ENCODE measurements at places on chromosomes 16 and 17.

- no peak for DNase-seq
Observed at GRCh38 chr16:56613706-56614105, 5.3 kb downstream of the MT2A start.

- DNase-seq, result peak; percentile 80
Observed at GRCh38 chr17:77429969-77430752, 289.4 kb downstream of the SEC14L1 start.

GRCh38 chr17:80899402-80900268 is 92.0 kb upstream of the CHMP6 start:
- DNase-seq, result no peak

GRCh38 chr17:72977771-72978417 is 114.6 kb downstream of the SLC39A11 start:
- DNase-seq, result no peak

- no peak for DNase-seq
Observed at GRCh38 chr17:10234033-10234432, 35.6 kb upstream of the GAS7 start.

DNA sequence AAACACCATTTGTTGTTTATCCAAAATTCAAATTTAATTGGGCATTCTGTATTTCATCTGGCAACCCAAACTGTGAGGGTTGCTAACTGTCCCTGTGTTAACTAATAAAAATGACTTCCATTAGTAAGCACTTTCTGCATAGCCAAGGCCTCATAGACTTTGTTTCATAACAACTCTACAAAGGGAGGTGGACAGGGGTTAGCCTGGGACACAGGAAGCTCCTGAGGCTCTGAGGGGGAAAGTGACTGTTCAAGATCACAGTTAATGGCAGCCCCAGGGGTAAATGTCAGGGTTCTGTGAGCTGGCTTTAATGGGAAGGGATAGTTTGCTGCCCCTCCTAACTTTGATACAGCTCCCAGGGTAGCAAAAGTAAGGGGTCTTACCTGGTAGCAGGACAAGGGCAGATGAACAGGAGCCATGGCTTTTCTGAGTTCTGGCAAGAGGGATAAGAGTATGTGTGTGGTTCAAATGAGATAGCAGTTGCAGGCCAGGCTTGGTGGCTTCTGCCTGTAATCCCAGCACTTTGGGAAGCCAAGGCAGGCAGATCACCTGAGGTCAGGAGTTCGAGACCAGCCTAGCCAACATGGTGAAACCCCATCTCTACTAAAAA is 2.2 kb downstream of the HEATR9 start:
- DNase-seq, result no peak

- peak; percentile 85 for DNase-seq
Observed at GRCh38 chr16:67399218-67399733, 6.0 kb upstream of the TPPP3 start.

- no peak for DNase-seq
Observed at GRCh38 chr17:43660816-43661493, 767 bp downstream of the MEOX1 start.

- no peak for DNase-seq
Observed at GRCh38 chr17:47850692-47851573, at the start of gene SP6. TSS of gene SP6 (minus strand) at chr17:47851163. CDS start at chr17:47848429, 2,734 bp downstream.

DNA sequence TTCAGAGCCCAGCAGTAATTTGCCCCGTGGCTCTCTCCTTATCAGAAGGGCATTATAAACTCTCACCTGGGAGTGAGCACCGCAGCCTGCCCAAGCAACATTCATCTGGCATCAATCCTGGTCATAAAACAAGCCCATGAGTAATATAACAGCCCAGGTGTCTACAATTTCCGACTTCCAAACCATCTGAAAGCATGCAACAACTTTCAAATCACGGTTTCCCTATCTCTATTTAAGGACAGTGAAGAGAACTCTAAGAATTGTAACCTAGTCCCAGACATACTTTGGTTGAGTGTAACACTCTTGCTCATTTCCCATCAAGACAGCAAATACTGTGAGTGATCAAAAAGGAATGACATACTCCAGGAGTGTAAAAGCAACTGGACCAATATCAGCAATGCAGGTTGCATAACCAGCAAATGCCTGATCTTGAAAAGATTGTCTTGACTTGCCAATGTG is 487.4 kb upstream of the SOX9 start:
- no peak for DNase-seq

DNA sequence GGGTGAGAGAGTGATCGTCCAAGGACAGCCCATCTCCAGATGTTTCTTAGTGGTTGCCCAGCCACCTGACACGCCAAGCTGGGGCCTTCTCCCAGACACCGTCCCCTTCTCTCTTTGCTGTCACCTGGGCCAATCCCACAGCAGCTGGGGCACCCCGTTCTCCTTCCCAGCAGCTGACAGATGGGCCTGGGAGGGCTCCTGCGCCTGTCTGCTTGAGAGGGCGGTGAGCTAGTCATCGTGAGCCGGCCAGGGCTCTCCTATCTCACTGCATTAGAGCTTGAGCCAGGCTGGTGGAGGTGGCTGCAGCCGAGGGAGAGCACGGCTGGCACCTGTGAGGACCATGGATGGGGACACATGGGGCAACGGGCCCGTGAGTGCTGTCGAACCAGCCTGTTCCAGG is 41.2 kb downstream of the RAB11FIP3 start:
- no peak for DNase-seq

DNA sequence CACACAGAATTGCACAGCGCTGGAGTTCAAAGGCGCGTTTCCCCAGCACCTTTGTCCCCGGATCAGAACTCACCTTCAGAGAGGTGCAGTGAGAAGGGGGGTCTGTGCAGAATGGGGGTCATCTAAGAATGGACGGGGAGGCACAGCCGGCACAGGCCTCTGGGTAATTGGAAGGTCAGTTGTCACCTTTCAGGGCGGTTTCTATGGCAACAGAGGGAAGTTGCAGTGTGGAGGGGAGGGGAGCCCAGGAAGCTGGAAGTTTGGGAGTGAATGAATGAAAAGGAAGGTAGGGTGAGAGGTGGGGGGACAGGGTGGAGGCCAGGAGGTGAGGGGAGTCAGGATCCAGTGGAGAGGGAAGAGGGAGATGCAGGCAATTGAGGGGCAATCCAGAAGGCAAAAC is 12.4 kb upstream of the KCNG4 start:
- DNase-seq, result no peak

DNA sequence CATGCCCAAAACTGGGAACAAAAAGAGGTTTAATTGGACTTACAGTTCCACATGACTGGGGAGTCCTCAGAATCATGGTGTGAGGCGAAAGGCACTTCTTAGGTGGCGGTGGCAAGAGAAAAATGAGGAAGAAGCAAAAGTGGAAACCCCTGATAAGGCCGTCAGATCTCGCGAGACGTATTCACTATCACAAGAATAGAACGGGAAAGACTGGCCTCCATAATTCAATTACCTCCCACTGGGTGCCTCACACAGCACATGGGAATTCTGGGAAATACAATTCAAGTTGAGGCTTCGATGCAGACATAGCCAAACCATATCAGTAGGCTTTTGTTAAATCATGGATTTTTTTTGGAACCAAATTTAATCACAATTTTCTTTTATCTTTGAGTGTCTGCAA is 24.4 kb downstream of the RBL2 start:
- no peak for DNase-seq
